ENCODE measurements at places on chromosomes 2 and 18.

- DNase-seq: no peak
Observed at GRCh38 chr2:136183097-136183496, 65.1 kb upstream of the CXCR4 start.

DNA sequence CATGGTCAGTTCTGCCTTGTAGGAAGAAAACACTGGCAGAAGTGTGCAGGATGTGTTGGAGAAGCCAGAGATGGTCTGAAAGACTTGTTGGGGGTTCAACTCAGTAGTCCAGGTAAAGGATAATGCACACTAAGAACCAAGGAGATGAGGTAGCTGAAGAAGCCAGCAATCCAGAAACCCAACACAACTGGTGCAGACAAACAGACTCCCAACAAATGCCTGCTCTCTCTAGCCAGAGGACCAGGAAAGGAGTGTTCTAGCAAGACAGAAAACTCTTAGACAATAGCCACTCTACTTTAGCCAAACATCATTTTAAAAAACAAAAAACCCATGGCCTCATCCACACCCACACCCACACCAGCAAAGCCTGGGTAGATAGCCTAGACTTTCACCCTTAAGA is 33.9 kb downstream of the EVA1A start:
- DNase-seq: no peak

DNA sequence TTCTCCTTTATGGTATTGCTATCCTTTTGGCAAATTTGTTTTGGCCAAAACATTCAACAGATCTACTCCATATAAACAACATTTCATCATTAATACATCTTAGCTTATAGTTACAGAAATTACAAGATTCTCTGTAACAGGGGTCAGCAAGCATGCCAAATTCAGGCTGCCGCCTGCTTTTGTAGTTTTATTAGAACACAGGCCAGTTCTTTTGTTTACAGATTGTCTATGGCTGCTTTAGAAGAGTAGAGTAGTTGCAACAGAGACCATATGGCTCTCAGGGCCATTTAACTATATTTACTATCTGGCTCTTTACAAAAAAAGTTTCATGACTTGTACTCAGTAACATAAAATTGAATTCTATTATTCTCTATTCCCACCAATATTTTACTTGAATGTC is 53.9 kb downstream of the LNPK start:
- DNase-seq: no peak

DNA sequence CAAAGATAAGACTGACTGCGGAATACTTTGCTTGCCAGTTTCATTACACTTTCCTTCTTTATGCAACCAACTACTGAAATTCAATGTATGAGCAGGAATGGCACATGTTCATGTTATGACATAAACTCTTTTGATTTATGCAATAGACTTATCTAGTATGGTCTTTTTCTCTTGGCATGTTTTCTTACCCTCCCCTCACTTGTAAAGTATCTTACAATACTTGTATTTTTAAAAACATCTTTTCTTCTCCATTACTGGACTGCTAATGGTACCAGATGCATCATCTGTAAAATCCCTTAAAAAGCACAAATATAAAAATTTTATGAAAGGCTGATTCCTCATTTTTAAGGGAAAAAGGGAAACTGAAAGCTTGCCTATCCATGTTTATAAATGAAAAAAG is 373.8 kb downstream of the ZEB2 start:
- no peak for DNase-seq

DNA sequence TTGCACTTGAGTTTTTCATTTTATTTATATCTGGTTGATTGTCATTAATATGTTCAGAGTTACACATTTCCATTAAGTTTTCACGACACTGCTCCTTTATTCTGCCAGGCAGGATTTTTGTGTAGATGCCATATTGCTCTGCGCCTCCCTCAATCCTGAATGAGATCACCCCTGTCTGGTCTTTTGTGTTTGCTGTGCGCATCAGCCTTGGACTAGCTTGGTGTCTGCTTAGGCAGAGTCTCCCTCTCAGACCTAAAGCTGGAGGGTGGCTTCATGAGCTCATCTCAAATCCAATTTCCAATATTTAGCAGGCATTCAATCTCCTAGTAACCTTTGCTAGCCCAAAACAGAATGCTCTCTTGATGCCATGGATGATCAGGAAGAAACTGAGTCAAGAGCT is 137.4 kb downstream of the SMAD7 start:
- DNase-seq: no peak

DNA sequence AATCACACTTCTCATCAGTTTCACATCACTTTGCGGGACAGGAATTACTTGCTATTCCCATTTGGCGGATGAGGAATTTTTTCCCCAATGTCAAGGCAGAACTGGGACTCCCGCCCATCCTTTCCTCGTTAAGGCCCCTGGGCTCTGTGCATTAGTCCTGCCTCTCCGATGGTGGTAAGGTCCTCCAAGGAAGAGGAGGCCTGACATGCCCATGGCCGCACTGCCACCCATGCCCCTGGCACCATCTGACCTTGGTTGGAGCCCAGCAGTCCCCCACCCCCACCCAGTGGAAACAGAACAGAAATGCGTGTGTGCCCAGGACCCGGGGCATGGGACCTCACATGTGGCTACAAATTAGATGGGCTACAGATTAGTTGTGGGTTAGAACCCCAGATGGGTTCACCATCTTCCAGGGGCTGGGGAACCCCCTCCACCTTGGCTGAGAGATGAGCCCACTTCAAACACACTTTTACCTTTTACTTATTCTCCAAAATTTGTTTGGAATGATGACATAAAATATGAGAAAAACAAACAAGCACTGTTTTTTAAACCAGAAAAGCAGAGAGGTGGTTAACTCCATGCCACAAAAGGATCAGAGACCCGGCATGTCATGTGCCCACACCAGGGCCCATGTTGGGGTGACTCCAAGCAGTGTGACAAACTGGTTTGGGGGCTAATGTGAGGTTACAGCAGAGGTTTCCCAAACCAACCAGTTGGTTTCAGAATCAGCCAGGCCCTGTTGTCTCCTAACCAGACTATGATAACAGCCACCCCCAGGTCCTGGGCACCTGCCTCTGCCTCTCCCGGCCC is 11.0 kb upstream of the DUSP2 start:
- DNase-seq: no peak

GRCh38 chr18:38895560-38895959 is 1330.0 kb upstream of the CELF4 start:
- DNase-seq: no peak

DNA sequence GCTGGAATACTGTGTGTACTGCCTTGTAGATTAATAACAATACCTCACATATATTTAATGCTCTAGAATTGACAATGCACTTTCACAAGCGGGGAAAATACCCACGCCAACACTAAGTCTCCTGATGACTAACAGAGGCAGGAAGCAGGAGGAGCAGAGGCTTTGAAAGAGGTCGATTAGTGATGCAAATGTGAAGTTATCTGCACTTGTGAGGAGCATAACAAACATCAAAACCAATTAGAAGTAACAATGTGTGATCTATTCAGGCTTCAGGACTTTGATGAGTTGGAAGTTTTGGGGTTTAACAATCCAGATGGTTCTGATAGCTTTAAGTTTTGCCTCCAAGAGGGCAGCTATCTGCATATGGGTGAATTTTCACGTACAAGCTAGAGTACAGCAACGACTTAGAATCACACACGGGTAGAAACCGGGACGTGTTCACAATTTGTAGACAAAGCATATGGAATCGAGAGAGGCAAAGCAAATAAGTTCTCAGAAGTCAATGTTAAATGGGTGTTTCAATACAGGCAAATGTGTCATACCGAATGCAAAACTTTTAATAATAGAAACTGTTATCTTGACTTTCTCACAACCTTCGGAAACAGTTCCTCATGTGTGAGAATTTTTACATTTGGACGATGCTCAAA is 114.5 kb downstream of the METTL8 start:
- DNase-seq: no peak

- DNase-seq: no peak
Observed at GRCh38 chr2:28581312-28581711, 85.5 kb downstream of the PLB1 start.

GRCh38 chr2:206805887-206806607 is 40.6 kb downstream of the FASTKD2 start:
- DNase-seq: no peak

DNA sequence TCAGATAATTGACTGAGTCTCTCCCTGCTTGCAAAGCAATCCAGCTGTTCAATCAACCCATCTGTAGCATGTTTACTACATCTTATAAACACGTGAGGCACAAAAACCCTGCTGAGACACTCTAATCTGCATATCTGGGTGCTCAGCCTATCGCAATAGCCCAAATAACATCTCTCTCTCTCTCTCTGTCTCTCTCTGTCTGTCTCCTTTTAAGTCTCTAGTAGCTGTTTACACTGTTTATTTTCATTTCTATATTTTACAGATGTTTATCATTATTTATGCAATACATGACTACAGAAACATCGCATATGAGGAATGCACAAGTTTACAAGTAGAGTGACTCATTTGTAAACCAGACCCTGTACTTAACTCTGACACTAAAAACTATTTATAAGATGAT is 422.1 kb upstream of the DSEL start:
- DNase-seq: no peak

- DNase-seq: peak; percentile 23
Observed at GRCh38 chr18:32735781-32736180, 37.0 kb downstream of the KLHL14 start.

GRCh38 chr2:127094509-127095366 is 12.2 kb downstream of the BIN1 start:
- no peak for DNase-seq

- no peak for DNase-seq
Observed at GRCh38 chr2:226915846-226916360, 80.0 kb downstream of the RHBDD1 start.
